Progenitor cell of endocrine pancreas (in vitro differentiated cells): ENCODE measurements at places on chromosomes 16 and 17. TPM values are rescaled to one million over a fixed set of nuclear protein-coding genes. Genes with fewer than 3 reads are reported as not detected.

DNA sequence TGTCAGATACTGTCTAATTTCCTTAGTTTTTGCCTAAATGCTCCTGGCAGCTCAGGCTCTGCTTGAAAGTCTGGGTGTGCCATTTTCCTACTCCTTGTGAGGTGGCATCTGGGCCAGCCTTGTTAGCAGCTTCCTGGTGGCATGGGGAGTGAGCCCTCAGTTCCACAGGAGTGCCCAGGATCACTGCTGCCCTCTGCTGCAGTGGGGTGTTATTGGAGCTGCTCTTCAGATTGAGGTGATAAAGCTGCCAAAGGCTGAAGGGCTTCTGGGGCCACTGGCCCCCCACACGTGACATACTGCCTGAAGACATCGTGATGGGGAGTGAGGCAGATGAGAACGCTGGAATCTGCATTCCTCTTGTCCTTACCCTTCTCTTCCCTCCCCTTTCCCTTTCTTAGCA, 27.4 kb downstream of the CEP95 start:
- DNase-seq, result no peak

- DNase-seq, result no peak
These were observed 68.5 kb downstream of the WWP2 start for GRCh38 chr16:69830534-69831211.

DNA sequence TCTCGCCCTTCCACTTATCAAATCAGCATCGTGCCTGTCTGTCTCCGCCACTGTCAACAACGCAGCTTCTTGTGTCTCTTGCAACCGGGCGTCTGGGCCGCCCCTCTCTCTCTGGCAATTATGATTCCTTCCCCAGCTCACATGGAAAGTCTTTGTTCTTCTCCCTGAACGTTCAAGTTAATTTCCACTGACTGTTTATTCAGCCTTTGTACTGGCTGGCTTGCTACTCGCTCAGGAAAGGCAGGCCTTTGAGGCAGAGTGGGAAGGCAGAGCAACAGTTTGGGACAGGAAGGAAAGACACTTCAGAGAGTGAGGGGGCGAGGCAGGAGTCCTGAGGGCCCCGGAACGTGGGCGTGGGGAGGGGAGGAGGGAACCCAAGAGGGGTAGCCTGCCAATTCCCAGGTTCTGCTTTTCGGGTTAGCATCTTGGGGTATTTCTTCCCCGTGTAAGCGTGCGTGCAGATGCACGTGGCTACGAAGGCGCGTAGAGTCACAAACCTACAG, 50.8 kb downstream of the AKAP1 start:
- no peak for DNase-seq

DNA sequence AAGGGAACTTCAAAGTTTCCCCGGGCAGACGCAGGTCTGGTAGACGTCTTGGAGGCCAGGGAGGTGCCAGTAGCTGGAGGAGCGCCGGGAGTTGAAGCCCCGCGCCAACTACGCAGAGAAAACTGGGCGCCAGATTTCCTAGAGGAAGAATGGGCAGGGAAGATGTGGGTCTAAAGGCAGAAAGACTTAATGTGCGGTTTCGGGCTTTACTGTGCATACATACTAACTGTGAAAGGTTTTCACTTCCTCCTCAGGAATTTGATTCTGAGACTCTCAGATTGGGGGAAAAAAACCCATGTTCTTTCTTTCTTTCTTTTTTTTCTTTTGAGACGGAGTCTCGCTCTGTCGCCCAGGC, 331 bp upstream of the ZNF287 start:
- no peak for DNase-seq

DNA sequence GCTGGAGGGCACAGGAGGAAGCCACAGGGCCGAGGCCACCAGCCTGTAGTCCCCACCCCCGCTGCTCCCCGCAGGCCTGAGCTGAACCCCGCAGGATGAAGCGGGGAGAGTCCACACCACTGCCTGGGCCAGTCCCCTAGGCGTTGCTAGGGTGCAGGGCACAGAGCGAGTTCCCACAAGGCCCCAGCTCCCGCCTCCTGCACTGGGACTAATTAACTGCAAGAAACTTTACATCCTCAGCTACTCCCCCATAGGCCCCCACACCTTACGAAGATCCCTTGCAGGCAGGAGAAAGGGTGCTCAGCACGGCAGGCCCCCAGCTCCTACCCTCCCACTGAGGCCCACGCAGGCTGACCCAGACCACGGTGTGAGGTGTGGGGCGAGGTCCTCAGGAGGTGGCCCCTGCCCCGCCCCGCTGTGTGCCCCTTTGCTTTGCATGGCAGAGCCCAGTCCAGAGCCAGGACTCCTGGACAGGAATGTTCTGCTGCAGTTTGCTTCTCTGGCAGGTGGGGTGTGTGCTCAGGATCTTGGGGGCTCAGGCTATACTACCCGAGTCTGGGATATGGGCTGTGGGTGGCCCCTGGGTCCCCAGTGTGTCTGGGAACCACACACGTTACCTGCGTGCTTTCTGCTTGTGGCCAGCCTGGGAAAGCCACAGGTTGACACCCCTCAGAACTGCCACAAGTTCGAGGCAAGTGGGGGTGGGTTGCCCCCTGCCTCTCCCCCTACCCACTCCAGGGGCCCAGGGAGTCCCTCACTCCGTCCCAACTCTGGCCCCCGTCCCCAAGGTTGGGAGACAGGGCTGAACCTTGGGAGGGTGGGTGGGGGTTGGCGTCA, 1.2 kb downstream of the GNG13 start:
- DNase-seq, result no peak

DNA sequence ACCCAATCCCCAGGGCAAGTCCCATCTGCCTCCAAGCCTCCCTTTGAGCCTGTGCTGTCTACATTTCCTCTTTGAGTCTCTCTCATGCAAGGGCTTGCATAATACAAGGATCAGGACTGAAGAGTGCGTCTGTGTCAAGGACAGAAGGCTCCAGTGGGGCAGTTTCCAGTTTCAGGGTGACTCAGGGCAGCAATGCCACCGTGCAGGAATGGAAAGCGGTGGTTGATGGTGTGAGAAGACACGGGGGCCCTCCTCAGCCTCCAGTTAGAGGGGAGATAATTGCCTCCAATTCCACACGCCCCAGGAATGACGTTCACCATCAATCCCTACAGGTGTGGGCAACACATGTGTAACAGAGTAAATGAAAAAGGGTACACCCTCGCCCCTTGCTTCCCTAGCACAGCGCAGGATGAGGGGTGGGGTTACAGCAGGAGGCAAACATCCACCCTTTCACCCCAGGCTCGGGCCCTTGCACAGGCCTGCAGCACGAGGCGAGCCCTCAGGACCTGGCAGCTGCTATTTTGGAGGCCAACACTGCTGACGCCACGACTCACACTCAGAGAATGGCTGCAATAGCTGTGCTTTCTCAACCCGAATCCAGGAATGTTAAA, 24.8 kb upstream of the SLC25A19 start:
- no peak for DNase-seq

DNA sequence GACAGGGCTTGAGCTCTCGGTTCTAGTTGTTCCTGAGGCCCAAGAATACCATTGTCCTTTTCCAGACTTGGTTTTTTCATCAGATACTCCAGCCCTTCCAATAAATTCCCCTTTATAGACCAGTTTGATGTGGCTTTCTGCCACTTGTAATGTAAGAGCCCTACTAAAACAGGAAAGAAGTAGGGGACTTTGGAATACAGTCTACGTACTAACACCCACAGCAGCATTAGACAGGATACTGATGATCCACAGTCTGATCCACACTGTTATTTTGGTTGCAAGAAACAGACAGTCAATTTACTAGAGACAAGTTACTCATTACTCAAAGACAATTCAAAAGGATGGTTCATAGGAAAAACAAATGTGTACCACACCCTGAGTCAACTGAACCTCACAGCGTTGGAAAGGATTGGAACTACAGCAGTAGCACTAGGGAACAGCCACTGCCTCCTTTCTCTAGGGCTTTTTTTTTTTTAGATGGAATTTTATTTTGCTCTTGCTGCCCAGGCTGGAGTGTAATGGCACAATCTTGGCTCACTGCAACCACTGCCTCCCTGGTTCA, 45.9 kb upstream of the MED13 start:
- no peak for DNase-seq

DNA sequence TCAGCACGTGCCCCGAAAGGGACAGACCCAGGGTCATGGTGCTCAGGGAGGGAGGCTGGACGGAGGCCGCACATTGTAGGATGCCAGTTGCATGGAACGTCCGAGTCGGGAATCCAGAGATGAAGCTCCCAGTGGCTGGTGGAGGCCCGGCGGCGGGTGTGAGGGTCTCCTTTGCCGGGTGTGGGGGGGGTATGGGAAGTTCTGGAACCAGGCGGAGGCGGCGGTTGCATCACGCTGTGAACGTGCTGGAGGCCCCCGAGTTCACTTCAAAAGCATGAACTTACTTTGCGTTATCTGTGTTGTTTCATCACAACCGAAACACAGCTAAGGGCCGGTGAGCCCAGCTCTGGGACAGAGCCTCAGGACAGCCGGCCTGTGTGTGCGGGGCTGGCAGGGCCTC, 73.4 kb upstream of the GNG13 start:
- DNase-seq, result no peak

HBQ1 gene
- 0.60 and 0.84 TPM in 2 replicates for total RNA-seq

CCL5 gene
- not detected in 2 replicates for total RNA-seq

- no peak for DNase-seq
These were observed 19.3 kb upstream of the CDC42EP4 start for GRCh38 chr17:73331060-73331459.

GRCh38 chr17:71850812-71851211, 270.0 kb upstream of the SOX9 start:
- DNase-seq, result no peak
